ENCODE measurements at places on chromosomes 7 and 10. TPM values are rescaled to one million over a fixed set of nuclear protein-coding genes. Genes with fewer than 3 reads are reported as not detected.

GRCh38 chr10:101066146-101066895 lies 4.5 kb downstream of the KAZALD1 start:
- peaks cover 30% of the 10 kb centered on the region for H3K27me3 ChIP-seq
- no peaks in the 10 kb centered on the region for H3K36me3 ChIP-seq
- peak overlapping the region; percentile 43 for H3K4me3 ChIP-seq
- H3K27ac ChIP-seq, result no peak overlapping the region
- DNase-seq, result peak; percentile 72

- H3K4me1 ChIP-seq, result peaks cover 70% of the 10 kb centered on the region
- peaks cover 3% of the 10 kb centered on the region for H3K27me3 ChIP-seq
- DNase-seq, result peak; percentile 38
- H3K36me3 ChIP-seq, result peaks cover 3% of the 10 kb centered on the region
- no peak overlapping the region for H3K4me3 ChIP-seq
- peak overlapping the region; percentile 48 for H3K27ac ChIP-seq
These were observed 112.1 kb downstream of the SGMS1 start for GRCh38 chr10:50511492-50512213.

DNA sequence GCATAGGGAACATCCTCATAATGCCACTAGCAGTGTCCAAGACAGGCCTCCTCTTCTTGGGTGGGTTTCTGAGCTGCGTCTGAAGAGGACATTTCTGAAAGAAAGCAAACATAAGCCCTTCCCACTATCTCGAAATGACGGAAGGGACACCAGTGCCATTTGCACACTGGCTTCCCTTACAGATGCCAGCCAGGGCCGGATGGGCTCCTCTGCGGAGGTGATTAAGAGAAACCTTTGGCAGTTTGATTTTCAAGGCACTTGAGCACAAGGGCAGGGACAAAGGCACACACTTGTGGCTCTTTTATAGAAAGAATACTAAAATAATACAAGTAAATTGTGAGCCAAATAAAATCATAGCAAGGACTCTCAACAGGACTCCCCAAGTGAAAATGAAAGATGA lies 106.6 kb upstream of the CELF2 start:
- peaks cover 10% of the 10 kb centered on the region for H3K4me1 ChIP-seq
- no peak overlapping the region for H3K4me3 ChIP-seq
- peaks cover 9% of the 10 kb centered on the region for H3K27me3 ChIP-seq
- H3K36me3 ChIP-seq, result no peaks in the 10 kb centered on the region

GALNT17 gene
- not detected for total RNA-seq

DNA sequence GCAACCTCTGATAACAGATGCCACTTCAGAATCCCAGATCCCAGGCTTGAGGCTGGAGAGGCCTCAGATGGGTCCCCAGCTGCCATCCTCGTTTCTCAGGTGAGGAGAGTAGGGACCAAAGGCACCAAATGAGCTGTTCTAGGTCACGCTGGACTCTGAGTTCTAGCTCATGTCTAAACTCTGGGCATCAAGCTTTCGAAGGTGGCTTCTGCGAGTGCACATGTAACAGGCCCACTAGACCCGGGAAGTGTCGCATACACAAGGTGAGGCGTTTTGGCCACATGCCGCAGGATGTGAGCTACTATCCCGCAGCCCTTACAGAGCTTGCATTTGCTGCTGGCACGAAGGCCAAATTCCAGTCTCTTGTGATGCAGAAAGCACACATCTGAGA lies 355.1 kb upstream of the SHH start:
- DNase-seq, result no peak
- no peak overlapping the region for H3K4me3 ChIP-seq

ACSM6 gene
- not detected for total RNA-seq

GRCh38 chr7:21939136-21939857 lies 6.4 kb downstream of the CDCA7L start:
- DNase-seq, result peak; percentile 82
- H3K4me1 ChIP-seq, result peaks cover 74% of the 10 kb centered on the region
- peaks cover 39% of the 10 kb centered on the region for H3K36me3 ChIP-seq
- H3K27ac ChIP-seq, result peak overlapping the region; percentile 92
- peaks cover 2% of the 10 kb centered on the region for H3K27me3 ChIP-seq

GCK gene
- 0.53 TPM for total RNA-seq

DNA sequence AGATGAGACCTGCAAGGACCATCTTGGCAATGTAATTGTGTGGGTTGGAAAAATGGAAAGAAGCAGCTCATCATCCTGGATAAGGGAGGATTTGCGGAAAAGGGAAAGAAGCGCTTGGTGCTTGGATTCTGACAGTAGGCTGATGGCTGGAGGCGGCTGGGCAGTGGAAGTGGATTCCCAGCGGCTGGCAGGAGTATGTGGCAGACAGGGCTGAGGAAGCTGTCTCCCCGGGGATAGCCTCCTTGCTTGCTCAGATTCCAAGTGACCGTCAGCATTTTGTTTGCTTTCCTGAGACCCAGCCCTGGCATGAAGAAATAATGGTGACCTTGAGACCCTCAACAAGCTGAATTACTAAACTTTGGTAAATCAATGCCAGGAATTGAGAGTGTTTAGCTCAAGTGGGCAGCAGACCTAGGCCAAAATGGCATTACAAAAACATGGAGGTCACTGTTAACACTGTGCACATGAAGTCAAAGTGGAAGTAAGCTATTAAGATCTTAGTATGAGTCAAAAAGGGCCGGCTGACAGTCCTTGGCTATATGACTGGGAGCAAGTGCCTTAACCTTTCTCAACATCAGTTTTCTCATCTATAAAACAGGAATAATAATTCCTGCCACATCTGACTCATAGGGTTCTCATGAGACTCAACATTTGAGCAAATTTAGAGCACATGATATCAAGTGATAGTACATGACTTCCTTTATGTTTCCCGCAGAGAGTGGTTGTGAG lies 21.3 kb downstream of the SLC25A28 start:
- no peak for DNase-seq
- no peaks in the 10 kb centered on the region for H3K36me3 ChIP-seq
- H3K4me1 ChIP-seq, result no peaks in the 10 kb centered on the region
- no peak overlapping the region for H3K27ac ChIP-seq

CRYGN gene
- 0.11 TPM for total RNA-seq

ACTR3C gene
- 4.7 TPM for total RNA-seq

GPR26 gene
- not detected for total RNA-seq

GPR146 gene
- total RNA-seq, result 5.6 TPM

FAM3C gene
- 14.9 TPM for total RNA-seq

AKR1D1 gene
- total RNA-seq, result not detected

- no peak for DNase-seq
- H3K27ac ChIP-seq, result no peak overlapping the region
- H3K4me3 ChIP-seq, result no peak overlapping the region
These were observed 15.0 kb downstream of the FGFR2 start for GRCh38 chr10:121583258-121583657.

BTBD16 gene
- total RNA-seq, result not detected

DNA sequence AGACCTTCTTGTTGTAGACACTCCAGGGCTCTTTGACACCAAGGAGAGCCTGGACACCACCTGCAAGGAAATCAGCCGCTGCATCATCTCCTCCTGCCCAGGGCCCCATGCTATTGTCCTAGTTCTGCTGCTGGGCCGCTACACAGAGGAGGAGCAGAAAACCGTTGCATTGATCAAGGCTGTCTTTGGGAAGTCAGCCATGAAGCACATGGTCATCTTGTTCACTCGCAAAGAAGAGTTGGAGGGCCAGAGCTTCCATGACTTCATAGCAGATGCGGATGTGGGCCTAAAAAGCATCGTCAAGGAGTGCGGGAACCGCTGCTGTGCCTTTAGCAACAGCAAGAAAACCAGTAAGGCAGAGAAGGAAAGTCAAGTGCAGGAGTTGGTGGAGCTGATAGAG lies 5.5 kb downstream of the GIMAP7 start:
- peak overlapping the region; percentile 99 for H3K27ac ChIP-seq
- H3K4me3 ChIP-seq, result peak overlapping the region; percentile 96
- peak; percentile 63 for DNase-seq
- peaks cover 28% of the 10 kb centered on the region for H3K4me1 ChIP-seq

- H3K4me1 ChIP-seq, result no peaks in the 10 kb centered on the region
- no peak overlapping the region for H3K27ac ChIP-seq
- no peak for DNase-seq
- H3K4me3 ChIP-seq, result no peak overlapping the region
- no peaks in the 10 kb centered on the region for H3K36me3 ChIP-seq
These were observed 47.9 kb upstream of the STK17A start for GRCh38 chr7:43535031-43535451.

CNPY1 gene
- not detected for total RNA-seq
